ENCODE measurements at places on chromosomes 3 and 15.
A peak's percentile ranks its signal among the peaks of the same experiment; 100 is the strongest.

DNA sequence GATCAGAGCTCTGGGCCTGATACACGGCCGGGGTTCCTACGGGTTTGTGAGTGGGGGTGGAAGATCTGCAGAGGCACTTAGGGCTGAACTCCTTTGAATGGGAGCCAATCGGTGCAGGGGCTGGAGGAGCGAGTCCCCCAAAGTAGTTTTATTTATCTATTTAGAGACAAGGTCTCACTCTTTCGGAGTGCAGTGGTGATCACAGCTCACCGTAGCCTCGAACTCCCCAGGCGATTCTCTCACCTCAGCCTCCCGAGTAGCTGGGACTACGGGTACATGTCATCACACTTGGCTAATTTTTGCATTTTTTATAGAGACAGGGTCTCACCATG, 1.6 kb upstream of the CELSR3 start:
- no peak for DNase-seq

DNA sequence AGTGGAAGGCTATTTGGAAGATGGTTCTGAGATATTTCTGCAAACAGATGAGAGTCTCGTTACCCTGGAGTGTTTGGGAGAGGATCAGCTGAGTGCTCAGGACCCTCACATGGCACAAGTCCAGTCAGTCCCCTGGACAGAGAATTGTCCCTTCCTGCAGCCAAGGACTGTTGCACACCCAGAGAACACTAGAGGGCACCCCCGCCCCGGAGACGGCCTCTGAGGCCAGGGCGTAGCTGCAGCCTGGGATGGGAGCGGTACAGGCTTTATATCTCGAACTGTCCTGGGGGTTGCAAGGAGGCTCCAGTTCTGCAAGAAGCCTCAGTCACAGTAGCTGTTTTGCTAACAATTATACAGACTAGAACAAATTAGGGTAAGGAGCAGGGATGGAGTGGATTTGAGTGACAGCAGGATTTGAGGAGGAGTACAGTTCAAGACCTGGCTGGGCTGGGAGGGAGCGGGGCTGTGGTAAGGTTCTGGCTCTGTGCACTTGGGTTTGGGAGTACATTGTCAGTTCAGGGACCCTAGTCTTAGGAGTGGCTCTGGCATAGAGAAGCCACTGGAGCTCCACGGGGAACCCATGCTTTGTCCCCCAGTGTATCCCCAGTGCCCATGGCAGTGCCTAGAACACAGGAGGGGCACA, 67.6 kb upstream of the HACD2 start:
- peak; percentile 68 for DNase-seq

DNA sequence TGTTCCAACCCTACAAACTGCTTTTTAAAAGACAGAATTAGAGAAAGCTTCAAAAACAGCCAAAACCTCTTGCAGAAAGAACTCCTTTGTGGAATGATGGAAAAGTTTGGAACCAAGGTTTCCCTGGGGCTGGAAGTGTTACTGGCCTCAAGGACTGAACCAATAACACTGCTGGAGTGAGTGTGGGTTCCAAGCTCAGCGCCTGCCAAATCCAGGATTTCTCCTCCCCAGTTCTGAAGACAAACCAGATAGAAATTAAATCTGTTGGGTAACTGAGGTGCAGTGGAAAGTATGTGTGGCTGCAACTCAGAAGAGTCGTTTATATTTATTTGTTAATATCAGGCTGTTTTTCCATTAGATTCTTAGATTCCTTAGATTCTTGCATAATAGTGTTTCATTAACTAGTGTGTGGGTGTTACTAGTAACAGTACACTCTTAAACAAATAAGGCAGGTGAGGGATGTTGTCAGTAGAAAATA, 66.5 kb upstream of the FNDC3B start:
- no peak for DNase-seq

GRCh38 chr3:99269606-99270351, 368.3 kb upstream of the DCBLD2 start:
- no peak for DNase-seq

GRCh38 chr15:63448266-63448665, 56.1 kb upstream of the USP3 start:
- no peak for DNase-seq

DNA sequence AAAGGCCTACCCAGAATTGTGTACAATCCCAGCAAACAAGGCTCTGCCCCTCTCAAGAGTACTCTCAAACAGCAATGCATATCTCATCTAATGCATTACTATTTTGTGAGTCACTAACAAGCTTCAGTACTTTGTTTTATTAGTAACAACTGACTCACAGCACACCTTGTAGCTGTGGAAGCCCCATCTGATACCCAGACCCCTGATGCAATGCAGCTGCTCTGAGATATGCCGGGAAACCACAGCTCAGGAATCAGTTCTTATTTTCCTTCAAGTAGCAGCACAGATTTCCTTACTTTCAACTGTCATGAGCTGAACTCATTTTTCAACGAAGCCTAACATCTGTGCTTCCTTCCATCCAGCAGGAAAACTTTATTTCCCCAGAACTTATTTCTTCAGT, 37.8 kb downstream of the CCNL1 start:
- no peak for DNase-seq

- DNase-seq: no peak
These were observed 97.6 kb upstream of the PSMD6 start for GRCh38 chr3:64120876-64121275.

GRCh38 chr3:49530701-49531100, 23.6 kb upstream of the BSN start:
- DNase-seq: no peak

DNA sequence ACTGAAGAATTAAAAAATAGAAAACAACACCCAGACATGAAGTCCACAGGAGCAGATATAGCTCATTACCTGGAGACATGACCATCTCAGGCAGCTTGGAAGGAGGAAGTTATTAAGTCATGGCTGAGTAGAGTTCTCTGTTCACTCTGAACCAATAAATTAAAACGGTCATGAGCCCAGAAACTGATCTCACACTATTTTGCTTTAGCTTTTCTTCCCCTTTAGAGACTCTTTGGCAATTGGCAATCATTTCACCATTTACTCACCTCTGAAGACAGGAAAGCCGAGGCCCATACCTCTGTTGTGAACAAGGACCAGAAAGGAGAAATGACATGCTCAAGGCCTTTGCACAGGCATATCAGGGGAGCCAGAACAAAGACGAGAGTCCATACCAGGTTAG, 26.6 kb downstream of the CLDN18 start:
- no peak for DNase-seq

- no peak for DNase-seq
These were observed 43.4 kb upstream of the SEC22A start for GRCh38 chr3:123158330-123158729.

GRCh38 chr3:67076607-67077006, 78.5 kb downstream of the KBTBD8 start:
- no peak for DNase-seq

DNA sequence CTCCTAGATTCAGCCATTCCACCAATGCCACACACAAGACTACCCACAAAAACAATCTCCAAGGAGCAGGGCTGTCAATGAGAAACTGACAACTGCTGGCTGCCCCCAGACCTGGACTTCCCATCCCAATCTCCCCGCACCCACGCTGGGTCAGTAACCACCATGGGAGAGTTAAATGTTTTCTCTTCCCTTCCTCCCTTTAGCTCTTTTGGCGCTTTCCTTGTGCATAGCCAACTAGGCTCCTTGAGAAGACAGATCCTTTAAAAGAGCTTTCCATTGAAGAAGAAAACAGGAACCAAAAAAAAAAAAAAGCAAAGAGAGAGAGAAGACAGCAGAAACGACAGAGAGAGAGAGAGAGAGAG, 8.3 kb downstream of the BCL6 start:
- no peak for DNase-seq

DNA sequence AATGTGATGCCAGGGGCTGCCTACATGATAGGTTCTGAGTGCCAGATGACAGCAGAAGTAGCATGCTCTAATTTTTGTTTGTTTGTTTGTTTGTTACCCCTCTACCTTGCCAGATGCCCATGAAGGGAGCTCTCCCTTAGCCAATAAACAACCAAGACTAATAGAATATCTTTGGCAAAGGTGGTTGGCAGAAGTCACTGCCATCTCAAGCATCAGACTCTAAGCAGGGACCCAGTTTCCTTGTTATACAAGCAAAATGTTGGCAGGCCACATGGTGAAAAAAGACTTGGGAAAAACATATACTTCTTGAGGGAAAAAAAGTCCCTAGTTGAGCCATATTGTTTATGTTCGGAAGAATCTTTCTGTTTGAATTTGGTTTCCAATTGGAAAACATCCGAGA, 609.0 kb upstream of the CFAP20DC start:
- DNase-seq: no peak

DNA sequence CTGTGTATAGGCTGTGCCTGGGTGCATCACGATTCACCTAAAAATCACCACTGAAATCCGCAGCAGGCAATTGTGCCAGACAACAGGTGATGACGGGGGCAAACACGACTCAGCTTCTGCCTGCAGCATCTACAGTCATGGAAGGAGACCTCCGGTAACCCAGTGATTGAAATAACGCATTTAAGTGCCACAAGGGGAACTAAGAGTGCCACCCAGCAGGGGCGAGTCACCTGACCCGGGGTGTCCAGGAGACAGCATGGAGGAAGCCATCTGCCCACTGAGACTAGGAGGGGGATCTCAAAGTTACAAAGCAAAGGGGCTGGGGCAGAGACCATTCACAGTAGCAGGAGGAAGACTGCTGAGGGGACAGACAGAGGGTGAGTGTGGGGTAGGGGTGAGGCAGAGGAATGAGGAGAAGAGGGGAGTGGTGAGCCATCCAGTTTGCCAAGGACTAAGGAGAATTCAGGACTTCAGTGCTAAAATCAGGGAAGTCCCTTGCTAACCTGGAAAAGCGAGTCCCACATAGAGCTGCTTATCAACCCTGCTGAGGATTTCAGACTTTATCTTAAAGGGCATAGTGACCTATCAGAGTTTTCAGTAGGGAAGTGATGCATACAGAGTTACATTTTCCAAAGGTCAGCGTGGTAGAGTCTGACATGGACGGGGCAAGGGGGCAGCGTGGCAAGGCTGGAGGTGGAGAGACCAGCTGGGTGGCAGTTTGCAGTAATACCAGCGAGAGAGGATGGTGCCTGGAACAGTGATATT, 256.7 kb upstream of the HES1 start:
- DNase-seq: no peak

DNA sequence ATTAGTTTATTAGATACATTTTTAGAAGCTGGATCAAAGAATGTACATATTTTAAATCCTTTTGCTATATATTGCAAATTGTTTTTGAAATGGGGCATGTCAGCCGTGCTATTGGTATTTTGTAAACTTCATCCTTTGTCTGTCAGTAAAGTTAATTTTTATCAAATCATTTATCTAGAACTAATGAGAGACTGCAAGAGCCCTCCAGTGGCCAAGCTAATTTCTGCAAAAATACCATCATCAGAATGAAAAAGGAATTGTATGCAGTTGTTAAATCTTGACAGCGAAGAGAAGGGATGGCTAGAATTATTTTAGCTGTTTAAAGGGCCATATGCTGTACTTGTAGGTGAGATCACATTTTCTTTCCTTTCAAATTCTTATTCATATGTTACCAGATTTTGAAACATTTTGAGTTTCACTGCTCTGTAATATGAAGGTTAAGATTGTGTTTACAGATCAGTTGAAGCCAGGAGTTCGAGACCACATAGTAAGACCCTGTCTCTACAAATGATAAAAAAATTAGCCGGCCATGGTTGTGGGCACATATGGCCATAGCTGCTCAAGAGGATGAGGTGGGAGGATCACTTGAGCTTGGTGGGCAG, 8.1 kb upstream of the CLDN11 start:
- DNase-seq: no peak

- no peak for DNase-seq
These were observed 238.9 kb downstream of the SUCLG2 start for GRCh38 chr3:67415511-67415910.

DNA sequence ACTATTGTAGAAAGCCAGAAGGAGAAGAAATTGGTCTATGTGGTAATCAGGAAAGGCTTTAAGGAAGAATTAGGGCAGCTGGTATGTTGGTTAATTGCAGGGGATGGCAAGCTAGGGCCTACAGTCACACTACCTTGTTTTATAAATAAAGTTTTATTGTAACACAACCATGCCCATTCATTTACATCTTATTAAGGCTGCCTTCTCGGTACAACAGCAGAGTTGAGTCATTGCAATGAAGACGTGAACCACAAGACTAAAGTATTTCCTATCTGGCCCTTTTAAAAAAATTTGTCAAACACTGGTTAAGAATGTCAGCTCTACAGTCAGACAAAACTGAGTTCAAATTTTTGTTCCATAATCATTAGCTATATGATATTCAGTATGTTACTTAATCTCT, 8.3 kb downstream of the SERPINI1 start:
- DNase-seq: no peak

DNA sequence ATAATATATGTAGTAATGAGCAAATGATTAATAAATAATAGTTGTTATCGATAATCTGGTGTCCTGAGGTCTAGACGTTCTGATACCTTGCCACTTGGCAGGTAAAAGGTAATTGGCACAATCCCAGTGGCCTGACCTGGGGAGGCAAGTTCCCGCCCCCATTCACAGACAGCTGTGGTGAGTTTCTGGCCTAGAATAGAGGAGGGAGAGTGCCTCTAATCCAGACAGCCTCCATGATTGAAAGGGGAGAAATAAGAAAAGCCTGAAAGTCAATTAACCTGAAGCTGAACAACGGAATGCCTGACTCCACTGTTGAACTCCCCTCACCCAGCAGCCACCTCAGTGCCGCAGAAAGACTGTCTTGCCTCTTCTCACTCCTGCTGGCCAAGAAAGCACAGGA, 38.1 kb upstream of the SV2B start:
- DNase-seq: no peak

GRCh38 chr3:89506462-89507103, 399.2 kb downstream of the EPHA3 start:
- DNase-seq: no peak

GRCh38 chr3:53159156-53160060, 1.6 kb upstream of the PRKCD start:
- DNase-seq: no peak

- no peak for DNase-seq
These were observed 150.5 kb upstream of the NPHP3 start for GRCh38 chr3:132872711-132873110.

GRCh38 chr3:46019707-46020106, 7.6 kb downstream of the XCR1 start:
- peak; percentile 63 for DNase-seq

DNA sequence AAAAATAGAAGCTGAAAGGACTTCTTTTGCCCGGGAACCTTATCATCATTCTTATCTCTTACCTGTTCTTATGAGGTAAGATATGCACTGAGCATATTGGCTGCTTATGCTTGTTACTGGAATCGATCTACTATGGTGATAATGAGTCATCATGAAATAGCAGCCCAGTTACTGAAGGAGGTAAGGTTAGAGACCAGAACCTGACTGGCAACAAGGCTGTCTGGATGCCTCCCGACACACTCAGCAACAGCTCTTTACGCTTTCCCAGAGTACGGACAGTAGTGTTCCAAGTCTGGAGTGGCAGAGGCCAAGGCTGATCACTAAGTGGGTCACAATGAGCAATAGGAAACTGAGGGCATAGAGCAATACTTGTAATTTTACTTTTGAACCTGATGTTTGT, 314.1 kb downstream of the NLGN1 start:
- no peak for DNase-seq

DNA sequence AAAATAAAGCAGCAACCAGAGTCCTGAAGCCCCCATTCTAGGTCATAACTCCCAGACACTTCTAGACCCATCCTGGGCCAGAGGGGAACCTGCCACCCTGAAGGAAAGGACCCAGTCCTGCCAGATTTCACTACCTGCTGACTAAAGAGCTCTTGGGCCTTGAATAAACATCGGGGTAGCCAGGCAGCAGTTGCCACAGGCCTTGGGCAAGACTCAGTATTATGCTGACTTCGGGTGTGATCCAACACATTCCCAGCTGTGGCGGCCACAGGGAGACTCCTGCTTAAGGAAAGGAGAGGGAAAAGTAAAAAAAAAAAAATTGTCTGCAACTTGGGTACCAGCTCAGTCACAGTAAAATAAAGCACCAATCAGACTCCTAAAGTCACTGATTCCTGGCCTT, 23.8 kb downstream of the NEDD4 start:
- DNase-seq: no peak
